Activated effector memory CD4-positive, alpha-beta T cell treated with Interleukin-2 at 50 U/mL for 16 hours (primary cell): ENCODE measurements at places on chromosomes 3 and 15.

DNA sequence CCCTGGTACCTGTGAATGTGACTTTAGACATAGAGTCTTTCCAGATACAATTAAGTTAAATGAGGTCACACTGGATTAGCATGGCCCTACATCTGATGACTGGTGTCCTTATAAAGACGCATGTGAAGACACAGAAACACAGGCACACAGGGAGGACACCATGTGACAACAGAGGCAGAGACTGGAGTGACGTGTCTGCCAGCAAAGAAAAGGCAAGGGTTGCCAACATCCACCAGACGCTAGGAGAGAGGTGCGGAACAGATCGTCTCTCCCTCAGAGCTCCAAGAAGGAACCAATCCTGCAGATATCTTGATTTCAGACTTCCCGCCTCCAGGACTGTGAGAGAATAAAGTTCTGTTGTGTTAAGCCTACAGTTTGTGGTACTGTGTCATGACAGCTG is 42.8 kb downstream of the CX3CR1 start:
- DNase-seq, result no peak

GRCh38 chr3:174462916-174463315 is 396.2 kb upstream of the NAALADL2 start:
- no peak for DNase-seq

DNA sequence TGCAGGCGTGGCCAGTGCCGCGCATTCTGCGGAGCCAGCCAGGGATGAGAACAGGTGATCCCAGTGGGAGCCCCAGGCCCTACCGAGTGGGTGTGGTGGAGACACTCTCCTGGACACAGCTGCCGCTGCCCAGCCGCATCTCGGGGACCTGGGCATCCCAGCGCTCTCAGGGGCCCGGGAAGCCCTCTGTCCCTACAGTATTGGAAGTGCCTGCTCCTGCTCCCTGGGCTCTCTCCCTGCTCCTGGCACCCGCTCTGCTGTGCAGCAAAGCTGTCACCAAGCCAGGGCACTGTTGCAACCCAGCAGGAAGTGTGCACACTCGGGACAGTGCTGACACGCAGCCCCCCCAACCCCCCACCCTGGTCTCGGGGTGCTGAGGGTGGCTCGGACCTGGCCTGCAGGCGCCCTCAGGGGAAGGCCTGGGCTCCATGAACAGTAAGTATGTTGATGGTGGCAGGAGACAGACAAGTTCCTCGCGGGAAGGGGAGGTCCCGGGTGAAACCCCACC is 1177.4 kb upstream of the GBE1 start:
- DNase-seq, result no peak

- no peak for DNase-seq
Measured at GRCh38 chr15:75483961-75484360, 32.5 kb upstream of the SIN3A start.

GRCh38 chr15:49895347-49896223 is 223.4 kb downstream of the ATP8B4 start:
- no peak for DNase-seq

- no peak for DNase-seq
Measured at GRCh38 chr3:8784676-8785435, 15.4 kb upstream of the OXTR start.

- no peak for DNase-seq
Measured at GRCh38 chr3:183527428-183528379, 27.8 kb downstream of the KLHL6 start.

DNA sequence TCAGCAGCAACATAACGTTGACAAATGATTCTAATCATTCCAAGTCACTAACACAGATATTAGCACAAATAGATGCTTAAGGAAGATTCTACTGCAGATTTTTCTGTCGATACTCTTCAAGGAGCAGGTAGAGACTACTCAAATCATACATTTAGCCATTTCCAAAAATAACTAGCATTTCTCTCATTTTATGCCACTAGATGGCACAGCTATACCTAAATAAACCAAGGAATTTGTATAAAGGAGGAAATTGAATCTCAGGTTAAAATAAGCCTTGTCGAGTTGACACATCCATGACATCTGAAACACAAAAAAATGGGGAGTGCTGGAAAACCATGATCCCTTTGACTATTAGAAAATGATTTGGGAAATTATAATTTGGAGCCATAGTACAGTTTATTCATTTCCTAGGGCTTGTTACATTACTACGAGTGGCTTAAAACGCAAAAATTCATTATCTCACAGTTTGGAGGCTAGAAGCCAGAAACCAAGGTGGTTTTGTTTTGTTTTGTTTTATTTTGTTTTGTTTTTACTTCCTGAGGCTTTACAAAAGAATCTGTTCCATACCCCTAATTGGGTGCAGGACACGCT is 59.5 kb upstream of the STRIT1 start:
- no peak for DNase-seq

DNA sequence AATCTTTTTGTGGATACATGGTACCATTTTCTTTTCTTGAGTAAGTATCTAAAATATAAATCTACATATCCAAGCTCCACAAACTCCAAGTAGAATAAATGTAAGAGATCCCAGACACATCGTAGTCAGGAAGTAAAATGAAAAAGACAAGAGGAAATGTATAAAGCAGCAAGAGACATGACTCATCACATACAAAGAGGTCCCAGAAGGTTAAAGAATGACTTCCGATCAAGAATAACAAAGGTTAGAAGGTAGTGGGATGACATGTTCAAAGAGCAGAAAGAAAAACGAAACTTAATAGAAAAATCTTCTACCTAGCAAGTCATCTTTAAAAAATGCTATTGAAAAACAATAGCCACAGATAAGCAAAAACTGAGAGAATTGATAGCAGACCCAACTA is 705.8 kb downstream of the NR2F2 start:
- no peak for DNase-seq

DNA sequence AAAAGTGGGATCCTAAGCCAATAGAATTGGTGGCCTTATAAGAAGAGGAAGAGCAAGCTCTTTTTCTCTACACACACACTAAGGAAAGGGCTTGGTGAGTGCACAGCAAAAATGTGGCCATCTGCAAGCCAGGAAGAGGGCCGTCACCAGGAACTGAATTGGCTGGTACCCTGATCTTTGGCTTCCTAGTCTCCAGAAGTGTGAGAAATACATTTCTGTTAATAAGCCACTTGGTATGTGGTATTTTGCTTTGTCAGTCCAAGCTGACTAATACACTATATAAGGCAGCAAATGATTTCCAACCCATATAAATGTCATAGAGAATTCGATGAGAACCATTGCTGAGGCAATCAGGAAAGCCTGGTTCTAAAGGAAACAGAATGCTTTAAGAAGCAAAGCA is 816.3 kb upstream of the SEMA6D start:
- DNase-seq, result no peak

DNA sequence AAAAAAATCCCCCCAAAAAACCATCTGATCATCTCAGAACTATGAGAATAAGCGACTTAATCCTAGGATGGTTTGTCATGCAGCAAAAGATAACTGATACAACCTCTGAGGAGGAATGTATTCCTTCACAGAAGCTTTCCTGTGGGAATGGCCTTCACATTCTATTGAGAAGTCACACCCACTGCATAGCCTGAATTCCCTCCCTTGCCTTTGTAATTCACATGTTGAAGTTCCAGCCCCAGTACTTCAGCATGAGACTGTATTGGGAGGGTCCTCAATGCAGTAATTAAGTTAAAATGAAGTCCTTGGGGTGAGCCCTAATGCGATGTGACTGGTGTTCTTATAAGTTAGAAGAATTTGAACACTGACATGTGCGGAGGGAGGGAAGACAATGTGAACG is 395.2 kb downstream of the TUSC7 start:
- DNase-seq, result no peak

DNA sequence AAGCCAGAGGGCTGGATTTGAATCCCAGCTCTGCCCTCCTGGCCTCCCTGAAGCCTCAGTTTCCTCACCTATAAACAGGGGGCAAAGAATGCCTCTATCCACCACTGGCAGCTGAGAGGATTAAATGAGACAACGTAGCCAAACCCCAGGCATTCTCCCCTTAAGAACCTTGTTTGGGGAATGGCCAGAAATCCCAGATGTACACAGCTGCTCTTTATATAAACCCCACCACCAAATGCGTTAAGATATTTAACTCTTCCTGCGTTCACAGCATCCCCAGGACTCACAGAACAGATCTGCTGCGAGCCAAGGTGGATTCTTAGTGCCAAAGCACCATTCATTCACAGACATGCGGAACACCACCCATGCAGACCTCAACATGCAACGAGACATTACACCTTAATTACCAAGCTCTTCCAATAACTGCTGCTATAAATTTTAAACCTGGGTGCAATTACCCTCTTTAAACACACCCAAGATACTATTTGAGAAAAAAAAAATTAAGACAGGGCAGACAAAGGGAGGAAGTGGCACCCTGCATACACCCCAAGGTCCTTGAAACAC is 5.2 kb downstream of the TLE3 start:
- DNase-seq, result no peak

GRCh38 chr15:65110676-65111292 is 4.2 kb downstream of the UBAP1L start:
- DNase-seq, result no peak

GRCh38 chr3:57026944-57027343 is 33.5 kb upstream of the SPATA12 start:
- DNase-seq, result no peak

- no peak for DNase-seq
Measured at GRCh38 chr3:155549087-155549486, 195.8 kb downstream of the PLCH1 start.

- no peak for DNase-seq
Measured at GRCh38 chr15:94075349-94075748, 156.0 kb upstream of the MCTP2 start.

- no peak for DNase-seq
Measured at GRCh38 chr15:85402195-85402881, 21.9 kb downstream of the AKAP13 start.

DNA sequence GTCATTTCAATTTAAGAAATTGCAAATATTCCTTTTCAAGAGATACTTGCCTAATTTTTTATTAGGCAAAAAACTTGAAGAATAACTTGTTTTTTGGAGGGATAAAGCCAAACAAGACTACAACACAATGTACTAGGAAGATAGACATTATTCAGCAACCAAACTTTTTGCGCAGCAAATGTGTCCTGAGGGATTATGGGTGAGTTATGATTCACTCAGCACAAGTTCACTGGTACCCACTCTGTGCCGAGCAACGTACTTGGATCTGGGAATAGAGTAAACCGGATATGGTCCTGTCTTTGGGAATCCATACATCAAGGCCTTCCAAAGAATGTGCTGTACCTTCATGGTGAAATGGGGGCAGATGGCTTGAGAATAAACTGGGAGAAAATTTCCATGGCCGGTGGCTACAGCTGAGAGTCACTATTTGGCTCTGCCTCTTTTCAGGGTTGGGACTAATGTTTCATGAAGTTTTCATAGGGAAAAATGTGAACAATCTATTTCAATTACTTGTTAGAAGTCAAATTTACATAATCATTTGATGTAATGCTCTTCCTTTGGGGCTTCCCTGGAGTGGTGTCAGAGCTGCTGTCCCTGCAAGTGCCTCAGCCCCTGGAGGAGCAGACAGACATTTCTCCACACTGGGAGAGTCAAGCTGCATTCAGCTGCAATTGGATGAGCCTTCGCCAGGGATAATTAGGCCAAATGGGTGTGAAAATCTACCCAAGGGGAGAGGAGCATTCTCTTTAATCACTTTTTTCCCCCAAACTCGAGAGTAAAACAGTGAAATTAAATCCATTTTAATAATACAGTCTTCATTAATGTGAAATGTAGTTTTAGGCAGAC is 315.2 kb downstream of the CLSTN2 start:
- no peak for DNase-seq

- no peak for DNase-seq
Measured at GRCh38 chr3:127206154-127206553, 13.2 kb downstream of the PRR23E start.

DNA sequence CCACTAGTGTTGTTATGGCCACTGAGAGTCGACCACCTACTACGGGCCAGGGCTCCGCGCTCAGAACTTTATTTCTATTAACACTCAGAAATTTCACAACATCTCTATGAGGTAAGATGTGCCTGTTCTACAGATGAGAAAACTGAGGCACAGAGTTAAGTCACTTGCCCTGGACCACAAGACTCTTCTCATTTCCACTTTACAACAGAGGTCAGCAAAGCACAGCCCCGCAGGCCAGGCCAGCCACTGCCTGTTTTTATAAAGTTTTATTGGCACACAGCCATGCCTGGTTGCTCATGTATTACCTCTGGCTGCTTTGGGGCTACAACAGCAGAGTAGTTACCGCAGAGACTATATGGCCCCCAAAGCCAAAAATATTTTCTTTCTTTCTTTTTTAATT is 503.6 kb downstream of the SHQ1 start:
- no peak for DNase-seq

DNA sequence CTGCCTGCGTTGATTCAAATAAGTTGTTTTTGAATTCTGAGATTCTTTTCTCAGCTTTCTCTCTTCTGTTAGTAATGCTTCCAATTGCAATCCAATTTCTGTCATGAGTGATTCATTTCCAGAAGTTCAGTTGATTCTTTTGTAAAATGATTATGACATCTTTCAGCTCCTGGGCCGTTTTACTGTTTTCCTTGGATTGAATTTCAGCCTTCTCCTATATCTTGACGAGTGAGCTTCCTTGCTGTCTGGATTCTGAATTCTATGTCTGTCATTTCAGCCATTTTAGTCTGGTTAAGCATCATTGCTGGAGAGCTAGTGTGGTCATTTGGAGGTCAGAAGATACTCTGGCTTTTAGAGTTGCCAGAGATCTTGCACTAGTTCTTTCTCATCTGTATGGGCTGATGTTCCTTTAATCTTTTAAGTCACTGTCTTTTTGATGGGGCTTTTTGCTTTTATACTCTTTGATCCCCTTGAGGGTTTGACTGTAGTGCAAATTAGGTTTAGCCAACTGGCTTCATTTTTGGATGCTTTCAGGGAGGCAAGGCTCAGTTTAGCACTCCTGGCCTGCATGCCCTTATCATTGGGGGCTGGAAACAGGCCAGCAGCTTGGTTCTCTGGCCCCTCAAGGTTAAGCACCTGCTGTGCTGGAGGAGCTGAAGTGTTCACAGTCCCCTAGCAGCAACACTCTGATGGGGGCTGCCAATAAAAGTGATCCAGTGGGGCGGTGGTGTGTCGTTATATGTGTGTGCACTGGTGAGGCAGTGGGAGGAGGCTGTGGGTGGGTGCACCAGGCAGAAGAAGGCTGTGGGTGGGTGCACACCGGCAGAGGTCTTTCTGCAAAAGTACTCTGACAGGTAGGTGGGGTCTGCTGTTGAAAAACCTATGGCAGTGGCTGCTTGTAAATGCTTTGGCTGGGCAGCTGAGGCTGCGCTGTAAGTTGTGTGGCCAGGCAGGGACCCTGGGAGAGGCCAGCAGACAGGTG is 51.2 kb downstream of the MCTP2 start:
- DNase-seq, result no peak

DNA sequence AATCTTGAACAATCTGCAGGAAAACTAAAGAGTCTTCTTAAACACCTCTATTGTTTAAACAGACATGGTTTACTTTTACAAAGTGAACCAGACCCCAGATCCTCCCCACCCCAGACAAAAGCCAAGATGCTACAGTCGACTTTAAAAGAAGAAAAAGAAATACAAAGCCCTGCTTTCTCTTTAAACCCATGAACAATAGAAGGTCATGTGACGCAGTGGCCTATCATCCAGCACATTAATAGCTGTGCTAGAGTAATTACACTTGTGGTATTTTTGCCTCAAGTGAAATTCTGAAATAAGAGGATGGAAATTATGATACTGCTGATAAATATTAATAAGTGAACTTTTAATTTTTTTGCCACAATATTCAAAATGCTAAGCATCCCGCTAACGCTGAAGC is 613.4 kb downstream of the FOXP1 start:
- no peak for DNase-seq

- no peak for DNase-seq
Measured at GRCh38 chr15:101615986-101616848, 36.0 kb downstream of the TM2D3 start.
